NCI-H1694 treated with DMSO at 0.1 percent for 48 hours (cell line): ENCODE measurements at places on chromosomes 1 and 21.
A peak's percentile ranks its signal among the peaks of the same experiment; 100 is the strongest.

DNA sequence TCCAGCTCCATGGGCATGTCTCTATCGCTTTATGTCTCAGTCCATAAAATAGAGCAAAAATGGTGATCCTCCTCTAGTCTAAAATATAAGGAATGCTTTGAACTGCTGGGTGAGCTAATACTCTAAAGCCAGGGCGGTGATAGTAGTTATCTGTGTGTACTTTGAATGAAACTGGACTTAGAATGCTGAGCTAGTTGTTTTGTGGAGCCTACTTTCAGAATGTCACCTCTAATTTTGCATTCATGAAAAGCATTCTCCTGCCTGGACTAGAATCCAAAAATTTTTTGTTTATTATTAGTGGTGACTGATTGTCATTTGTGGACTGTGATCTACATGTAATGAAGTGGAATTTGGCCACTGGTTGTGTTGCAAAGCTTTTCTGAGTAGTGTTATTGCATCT, 241.6 kb upstream of the C1orf105 start:
- no peak for DNase-seq

DNA sequence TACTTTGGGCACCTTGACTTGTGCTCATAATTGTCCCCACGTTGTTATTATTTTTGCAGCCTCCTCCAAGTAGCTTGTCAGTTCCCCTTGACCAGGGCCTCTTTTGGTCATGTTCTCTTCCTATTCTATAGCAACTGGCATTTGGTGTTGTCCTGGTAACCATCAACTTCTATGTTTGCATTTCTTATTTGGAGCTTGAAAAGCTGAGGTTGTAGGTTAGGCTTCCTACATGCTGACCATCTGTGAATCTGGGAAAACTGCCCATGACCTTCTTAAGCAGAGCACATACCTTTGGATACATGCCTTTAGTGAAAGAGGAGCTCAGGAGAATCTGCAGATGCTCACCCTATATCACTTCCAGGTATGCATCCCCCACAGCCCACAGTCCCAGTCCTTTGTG, 160.8 kb downstream of the HHAT start:
- no peak for DNase-seq

- DNase-seq = no peak
These were observed 619 bp downstream of the BCL9 start for GRCh38 chr1:147541672-147542568.

GRCh38 chr1:85580872-85581801, 576 bp downstream of the CCN1 start:
- peak; percentile 59 for DNase-seq

DNA sequence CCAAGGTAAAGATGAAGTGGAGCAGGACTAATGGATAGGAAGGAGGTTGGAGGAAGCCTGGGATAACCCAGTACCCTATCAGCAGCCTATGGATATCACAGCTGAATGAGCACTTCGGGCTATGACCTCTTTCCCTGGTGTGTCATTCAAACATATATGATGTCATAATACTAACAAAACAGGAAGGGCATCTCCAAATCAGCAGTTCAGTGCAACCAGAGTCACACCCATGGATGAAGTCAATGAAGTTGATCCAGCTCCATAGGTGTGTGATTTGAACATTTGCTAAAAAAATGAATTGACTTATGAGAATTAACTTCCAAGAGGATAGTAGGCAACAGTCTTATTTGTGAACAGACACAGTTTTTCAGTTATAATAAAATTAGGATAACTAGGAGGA, 1.7 kb upstream of the C1orf116 start:
- DNase-seq = no peak

GRCh38 chr1:54559771-54560231, 11.8 kb downstream of the ACOT11 start:
- peak; percentile 73 for DNase-seq

- no peak for DNase-seq
These were observed 7.2 kb upstream of the LBR start for GRCh38 chr1:225435076-225435475.

DNA sequence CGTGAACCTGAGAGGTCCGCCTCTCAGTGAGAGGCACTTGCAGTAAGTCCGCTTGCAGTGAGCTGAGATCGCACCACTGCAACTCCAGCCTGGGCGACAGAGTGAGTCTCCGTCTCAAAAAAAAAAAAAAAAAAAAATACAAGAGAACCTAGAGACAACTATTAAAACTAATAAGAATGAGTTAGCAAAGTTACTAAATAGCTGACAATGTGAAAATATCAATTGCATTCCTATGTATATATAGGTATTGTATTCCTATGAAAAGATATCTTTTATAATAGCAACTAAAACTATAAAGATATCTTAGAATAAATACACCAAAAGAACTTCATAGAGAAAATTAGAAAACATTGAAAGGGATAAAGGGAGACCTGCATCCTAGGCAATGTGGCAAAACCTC, 20.3 kb downstream of the FLVCR1 start:
- no peak for DNase-seq

GRCh38 chr21:42578761-42579415, 65.2 kb downstream of the SLC37A1 start:
- DNase-seq = no peak

DNA sequence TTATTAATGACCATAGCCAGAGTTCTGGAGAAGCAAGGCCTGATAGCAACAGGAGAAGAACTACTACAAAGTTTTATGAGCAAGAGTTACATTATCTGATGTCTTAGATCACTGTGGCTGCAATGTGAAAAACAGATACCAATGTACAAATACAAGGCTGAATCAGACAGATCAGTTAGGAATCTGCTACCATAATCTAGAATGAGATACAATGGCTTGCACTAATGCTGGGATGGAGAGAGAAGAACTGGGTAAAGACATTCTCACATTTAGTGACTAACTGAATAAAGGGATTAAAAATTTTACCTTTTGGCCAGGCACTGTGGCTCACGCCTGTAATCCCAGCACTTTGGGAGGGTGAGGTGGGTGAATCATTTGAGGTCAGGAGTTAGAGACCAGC, 41.3 kb downstream of the ARID4B start:
- no peak for DNase-seq
